ENCODE measurements at places on chromosomes 1 and 21. TPM values are rescaled to one million over a fixed set of nuclear protein-coding genes. Genes with fewer than 3 reads are reported as not detected.

The SMYD3 gene
- 19.5 TPM for total RNA-seq

The SERTAD4 gene
- total RNA-seq, result not detected

The COL11A1 gene
- total RNA-seq, result not detected

The FCGR3B gene
- total RNA-seq, result not detected

The RIPK4 gene
- total RNA-seq, result 0.36 TPM
